T47D (cell line): ENCODE measurements at places on chromosomes 5 and 9.
A peak's percentile ranks its signal among the peaks of the same experiment; 100 is the strongest.

GRCh38 chr5:14292766-14293658 lies 149.9 kb downstream of the TRIO start:
- no peak for DNase-seq

DNA sequence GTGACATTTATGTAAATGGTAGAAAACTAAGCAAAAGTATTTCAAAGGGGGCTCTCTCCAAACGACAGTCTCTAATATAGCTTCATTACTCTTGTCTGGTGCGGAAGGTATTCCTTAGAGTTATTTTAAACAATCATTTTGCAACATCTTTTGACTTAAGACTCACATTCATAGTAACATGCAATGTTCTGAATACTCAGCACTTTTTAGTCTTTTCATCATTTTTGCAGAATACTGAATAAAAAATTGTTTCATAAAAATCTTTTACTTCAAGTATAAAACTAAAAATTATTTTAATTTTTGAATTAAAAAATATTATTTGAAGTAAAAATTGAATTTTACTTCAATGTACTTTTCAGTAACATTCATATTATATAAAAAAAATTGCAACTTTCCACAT lies 321.1 kb downstream of the PLK2 start:
- no peak for DNase-seq

GRCh38 chr5:117713585-117714198 lies 1139.1 kb upstream of the SEMA6A start:
- no peak for DNase-seq

DNA sequence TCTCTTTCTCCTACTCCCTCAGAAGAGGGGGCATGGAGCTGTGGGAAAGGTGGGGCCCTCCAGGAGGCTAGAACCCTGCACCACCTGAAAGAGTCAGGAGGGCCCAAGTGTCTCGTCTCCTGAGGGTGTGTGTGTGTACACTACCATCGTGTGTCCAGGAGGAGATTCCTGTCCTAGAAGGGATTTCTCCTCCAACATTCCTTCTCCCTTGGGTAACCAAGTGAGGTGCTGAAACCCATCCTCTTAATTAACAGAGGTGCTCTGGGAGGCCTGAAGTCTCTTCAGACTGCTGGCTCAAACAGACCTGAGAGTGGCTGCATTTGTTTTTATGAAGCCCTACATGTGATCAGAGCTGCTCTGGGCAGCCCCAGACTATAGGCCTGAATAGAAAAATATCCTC lies 61.1 kb upstream of the FAM169A start:
- no peak for DNase-seq

DNA sequence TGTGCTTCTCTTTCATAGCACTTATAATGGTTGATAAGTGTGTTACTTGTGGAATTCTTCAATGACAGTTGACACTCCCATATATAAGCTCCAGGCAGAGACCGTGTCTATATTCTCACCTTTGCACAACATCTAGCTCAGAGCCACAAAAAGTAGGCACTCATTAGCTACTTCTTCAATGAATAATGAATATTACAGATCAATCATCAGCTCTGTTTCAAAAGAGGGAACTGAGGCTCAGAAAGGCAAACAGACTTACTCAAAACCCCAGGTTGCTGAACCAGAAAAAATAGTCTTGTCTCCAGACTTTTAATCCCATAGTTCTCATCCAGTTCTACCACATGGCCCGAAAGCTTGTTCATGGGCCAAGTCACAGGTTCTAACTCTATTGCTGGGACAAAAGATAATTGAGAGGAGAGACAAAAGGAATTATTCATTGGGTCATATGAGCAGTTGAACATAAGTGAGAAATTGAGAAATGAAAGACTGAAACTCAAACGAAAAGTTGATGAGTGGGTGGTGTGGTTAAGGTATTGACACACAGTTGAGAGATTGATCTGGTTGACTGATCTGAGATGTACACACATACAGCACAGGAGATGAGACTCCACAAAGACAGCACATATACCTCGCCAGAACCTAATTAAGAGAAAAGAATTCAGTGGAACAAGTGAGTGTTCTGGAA lies 381.6 kb downstream of the EFNA5 start:
- DNase-seq: no peak

GRCh38 chr5:31449174-31449573 lies 82.7 kb downstream of the DROSHA start:
- DNase-seq: no peak

- DNase-seq: no peak
These were observed 12.2 kb downstream of the GPR150 start for GRCh38 chr5:95631991-95632675.

DNA sequence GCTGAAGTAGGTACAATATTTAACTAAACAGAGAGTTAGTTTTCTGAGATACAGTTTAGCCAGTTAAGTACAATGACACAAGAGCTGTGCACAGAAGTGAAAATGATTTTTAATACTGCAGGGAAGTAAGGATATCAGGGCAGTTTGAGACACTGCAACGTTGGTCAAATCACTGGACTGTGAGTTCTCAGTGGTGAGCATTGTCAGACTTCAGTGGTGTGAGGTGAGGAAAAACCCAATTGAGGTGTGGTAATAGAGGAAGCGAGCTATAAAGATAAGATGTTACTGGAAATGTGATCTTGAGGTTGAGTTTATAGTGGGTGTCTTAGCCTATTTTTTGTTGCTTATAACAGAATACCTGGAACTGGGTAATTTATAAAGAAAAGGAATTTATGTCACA lies 12.8 kb upstream of the FBXL7 start:
- no peak for DNase-seq

DNA sequence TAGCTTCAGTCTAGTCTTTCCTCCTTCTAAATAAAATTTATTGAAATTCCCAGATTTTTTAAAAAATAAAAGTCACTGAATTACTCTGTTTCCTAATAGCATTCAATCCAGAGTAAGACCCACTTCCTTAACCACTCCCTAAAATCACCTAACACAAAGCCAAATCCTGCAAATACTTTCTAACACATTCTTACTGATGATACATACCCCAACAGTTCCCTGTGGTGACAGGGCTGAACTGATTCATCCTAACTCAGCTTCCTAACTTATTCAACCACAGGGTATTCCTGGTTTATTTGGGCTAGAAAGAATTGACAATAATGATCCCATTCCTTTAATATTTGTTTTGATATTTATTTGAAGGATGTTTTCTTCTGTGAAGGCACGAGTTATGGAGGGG lies 40.7 kb upstream of the ZNF300 start:
- DNase-seq: no peak

DNA sequence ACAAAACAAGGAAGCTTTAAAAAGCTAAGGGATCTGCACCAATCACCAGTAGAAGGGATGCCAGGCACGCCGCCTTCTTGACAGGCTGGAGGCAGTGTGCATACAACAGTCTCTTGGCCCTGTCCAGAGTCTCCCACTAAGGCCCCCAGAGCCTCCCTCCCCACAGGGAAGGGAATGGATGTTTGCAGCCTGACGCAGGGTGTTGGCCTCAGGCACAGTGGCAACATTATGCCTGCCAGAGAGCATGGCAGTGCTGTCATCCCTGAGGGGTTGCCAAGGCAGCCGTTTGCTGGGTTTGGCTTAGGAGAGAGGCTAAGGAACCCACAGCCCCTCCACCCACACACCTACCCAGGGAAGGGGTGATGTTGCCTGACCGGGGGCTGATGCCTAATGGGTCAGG lies 4.8 kb downstream of the HBEGF start:
- no peak for DNase-seq

- DNase-seq: no peak
These were observed 20.2 kb downstream of the FAXDC2 start for GRCh38 chr5:154830219-154830595.

GRCh38 chr9:115275753-115276152 lies 157.8 kb upstream of the TNC start:
- DNase-seq: no peak

DNA sequence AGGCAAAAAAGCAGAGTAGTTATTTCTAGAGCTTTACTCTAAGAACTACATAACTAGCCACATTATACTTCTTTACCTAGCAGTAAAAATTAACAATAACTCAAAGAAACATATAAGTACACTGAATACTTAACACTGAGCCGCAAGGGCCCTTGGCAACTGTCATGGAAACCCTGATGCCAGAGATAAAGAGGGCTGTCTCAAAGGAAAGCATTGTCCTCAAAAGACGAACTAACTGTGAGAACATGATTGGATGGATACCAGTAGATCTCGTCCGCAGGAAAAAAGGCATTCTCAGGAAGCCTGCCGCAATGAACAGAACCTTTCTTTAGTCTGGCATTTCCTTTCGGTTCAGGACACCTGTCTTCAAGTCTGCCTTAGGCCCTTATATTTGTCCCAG lies 379.0 kb upstream of the SLC30A5 start:
- DNase-seq: no peak

GRCh38 chr9:93132287-93132927 lies 1.6 kb downstream of the NINJ1 start:
- peak; percentile 71 for DNase-seq

GRCh38 chr5:74510476-74511075 lies 130.0 kb downstream of the ENC1 start:
- DNase-seq: no peak

GRCh38 chr5:766666-767431 lies 17.7 kb downstream of the ZDHHC11B start:
- no peak for DNase-seq
